NCI-H1105 treated with DMSO at 0.1 percent for 48 hours (cell line): ENCODE measurements at places on chromosomes 5 and 9.

- no peak for DNase-seq
These were observed 94.7 kb downstream of the ELAVL2 start for GRCh38 chr9:23731353-23731752.

GRCh38 chr9:35814841-35815543 lies at the start of gene HINT2:
Gene HINT2 (minus strand): TSS chr9:35815042. CDS start chr9:35814979, 63 bp downstream.
- peak; percentile 98 for DNase-seq

DNA sequence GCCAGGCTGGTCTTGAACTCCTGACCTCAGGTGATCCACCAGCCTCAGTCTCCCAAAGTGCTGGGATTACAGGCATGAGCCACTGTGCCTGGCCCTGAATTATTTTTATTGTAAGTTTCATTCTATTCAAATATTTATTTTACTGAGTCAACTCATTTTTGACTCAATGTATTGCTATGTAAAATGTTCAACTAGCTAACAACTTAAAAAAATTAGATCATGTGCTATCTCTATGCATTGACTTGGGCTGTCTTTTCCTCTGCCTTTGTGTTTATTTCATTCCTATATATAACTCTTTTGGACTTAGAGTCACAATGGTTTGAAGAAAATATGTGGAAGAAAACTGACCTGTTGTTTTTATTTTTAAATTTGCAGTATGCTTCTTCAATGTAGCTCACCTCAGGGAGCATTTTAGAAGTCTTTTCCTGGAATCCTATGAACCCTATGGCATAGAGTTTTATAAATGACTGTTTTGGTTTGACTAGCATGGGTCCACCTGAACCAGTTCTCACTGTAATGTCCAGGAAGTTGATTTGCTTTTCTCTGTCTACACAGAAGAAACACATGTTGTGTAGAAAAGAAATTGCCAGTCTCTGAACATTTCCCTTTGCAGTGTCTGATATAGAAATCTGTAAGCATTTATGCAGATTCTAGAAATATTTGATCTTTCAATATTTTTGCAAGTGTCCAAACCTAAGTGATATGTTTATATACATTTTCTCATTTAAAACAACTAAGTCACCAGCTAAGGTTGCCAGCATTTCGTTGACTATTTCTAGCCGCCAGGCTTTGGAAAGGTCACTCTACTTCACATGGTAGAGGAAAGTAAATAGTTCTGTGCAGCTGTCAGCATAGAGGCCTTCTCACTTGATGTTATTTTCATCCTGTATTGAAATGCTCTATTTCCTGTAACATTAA lies 138.8 kb downstream of the PCSK1 start:
- DNase-seq: no peak

- DNase-seq: peak; percentile 12
These were observed 143.1 kb downstream of the ELAVL2 start for GRCh38 chr9:23682891-23683431.

GRCh38 chr9:108546215-108546614 lies 309.6 kb downstream of the ACTL7B start:
- DNase-seq: no peak

GRCh38 chr9:23541976-23542375 lies 284.1 kb downstream of the ELAVL2 start:
- DNase-seq: no peak

GRCh38 chr5:1435369-1435768 lies 9.9 kb downstream of the SLC6A3 start:
- DNase-seq: no peak

DNA sequence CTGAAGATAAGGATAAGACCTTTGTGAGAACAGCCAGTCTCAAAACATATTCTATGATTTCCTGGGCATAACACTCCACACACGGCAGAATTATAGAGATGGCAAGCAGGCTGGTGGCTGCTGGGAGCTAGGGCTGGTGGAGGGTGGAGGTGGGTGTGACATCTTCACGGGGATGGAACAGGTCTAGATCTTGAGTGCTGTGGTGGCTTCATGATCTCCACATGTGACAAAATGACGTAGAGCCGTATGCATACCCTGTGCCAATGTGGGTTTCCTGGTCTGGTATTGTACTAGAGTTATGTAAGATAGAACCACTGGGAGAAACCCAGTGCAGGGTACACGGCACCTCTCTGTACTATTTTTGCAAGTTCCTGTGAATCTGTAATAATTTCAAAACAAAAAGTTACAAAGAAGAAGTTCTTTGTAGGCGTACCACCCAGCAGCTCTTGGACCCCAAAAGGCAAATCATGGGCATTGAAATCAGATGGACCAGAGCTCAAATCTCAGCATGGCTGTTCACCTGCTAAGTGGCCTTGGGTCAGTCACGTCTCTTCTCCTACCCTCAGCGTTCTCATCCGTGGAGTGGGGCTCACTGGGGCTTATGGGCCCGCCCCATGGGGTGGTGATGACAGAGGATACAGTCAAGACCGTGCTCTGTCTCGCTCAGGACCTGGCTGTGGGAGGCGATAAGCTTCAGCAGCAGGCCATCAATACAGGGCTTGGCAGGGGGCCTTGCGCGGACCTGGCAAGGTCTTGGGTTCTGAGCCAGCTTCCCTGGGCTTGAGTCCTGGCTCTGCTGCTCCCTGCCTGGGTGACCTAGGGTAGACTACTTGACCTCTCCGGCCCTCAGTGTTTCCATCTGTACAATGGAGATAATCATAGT lies 74.7 kb upstream of the UNC5A start:
- DNase-seq: no peak

DNA sequence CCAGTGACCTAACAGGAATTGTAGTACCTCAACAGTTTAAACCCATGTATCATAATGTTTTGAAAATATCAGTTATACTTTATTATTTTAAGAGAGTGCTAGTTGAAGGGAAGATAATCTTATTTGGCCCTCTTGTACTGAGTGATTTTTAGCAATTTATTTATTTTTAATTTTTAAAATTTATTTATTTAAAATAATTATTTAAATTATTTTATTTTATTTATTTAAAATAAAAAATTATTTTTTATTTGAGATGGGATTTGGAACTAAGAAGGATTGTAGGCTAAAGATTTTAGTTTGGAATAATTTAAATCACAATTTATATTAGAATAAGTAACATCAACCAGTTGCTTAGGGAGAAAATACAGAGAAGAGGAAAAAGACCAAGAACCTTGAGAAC lies 54.2 kb downstream of the NAA35 start:
- no peak for DNase-seq

GRCh38 chr5:77210091-77210963 lies at the start of gene PDE8B:
Gene PDE8B (plus strand): TSS chr5:77210680. CDS start chr5:77210926, 246 bp downstream.
- peak; percentile 5 for DNase-seq

- no peak for DNase-seq
These were observed 13.4 kb upstream of the SLC25A51 start for GRCh38 chr9:37917313-37917731.

DNA sequence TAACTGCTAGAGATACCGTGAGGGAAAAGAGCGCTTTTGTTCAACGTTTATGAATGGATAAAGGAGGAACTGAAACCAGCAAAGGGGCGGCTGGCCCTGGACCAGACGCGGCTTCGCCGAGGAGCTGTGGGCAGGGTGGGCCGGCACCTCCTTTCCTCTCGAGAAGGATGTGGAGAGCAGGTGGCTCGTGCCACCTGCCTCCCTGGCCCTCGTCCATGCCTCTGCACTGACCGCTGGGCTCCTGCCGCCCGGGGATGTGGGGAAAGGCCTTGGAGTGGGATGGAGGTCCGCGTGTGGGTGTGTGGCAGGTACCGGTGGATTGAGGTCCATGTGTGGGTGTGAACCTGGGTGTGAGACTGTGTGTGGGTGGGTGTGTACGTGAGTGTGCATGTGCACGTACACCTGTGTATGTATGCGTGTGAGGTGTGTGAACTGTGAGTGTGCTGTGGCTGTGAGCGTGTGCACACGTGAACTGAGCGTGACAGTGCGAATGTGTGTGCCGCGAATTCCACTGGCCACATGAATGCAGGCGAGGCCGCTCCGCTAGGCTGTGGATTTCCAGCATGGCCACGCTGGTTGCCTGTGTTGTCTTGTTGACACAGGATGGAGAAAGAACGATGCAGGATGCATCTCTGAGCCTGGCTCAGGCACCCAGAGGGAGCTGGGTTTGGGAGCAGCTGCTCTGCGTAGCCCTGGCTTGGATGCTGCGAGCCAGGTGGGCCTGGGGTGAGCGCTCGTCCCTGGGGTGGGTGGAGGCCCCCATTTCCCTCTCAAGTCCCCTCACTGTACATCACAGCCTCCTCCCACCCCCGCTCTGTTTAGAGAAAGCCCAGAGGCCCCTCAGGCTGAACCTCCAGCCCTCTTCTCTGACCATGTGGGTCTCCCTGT lies 4.4 kb upstream of the CEP72 start:
- DNase-seq: no peak

GRCh38 chr5:119864286-119864685 lies 234.9 kb downstream of the FAM170A start:
- no peak for DNase-seq

GRCh38 chr9:17614250-17614649 lies 35.4 kb downstream of the SH3GL2 start:
- no peak for DNase-seq

- DNase-seq: no peak
These were observed 465.0 kb downstream of the BNC2 start for GRCh38 chr9:16405421-16405820.

- peak; percentile 47 for DNase-seq
These were observed 53.8 kb upstream of the CLINT1 start for GRCh38 chr5:157912621-157913325.

DNA sequence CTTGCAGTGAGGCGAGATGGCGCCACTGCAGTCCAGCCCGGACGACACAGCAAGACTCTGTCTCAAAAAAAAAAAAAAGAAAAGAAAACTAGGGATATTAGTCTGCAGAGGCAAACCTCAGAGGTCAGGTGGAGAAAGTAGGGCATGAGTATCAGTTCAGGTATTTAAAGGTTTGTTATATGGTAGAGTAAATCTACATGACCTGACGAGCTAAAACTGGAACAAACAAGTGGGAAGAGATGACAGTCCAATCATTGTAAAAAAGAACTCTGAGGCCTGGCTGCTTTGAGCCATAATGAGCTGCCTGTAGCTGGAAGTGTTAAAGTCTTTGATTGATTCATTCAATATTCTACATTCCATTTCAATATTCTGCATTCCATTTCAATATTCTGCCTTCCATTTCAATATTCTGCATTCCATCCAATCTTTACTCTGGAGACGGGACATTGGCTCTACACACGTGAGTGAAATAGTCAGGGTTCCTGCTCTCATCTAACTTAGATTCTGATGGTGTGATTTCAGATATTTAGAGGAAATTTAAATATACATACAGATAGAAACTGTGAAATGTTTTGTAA lies 28.9 kb upstream of the GRAMD2B start:
- DNase-seq: no peak

GRCh38 chr9:88802533-88802932 lies 188.7 kb upstream of the S1PR3 start:
- DNase-seq: no peak

DNA sequence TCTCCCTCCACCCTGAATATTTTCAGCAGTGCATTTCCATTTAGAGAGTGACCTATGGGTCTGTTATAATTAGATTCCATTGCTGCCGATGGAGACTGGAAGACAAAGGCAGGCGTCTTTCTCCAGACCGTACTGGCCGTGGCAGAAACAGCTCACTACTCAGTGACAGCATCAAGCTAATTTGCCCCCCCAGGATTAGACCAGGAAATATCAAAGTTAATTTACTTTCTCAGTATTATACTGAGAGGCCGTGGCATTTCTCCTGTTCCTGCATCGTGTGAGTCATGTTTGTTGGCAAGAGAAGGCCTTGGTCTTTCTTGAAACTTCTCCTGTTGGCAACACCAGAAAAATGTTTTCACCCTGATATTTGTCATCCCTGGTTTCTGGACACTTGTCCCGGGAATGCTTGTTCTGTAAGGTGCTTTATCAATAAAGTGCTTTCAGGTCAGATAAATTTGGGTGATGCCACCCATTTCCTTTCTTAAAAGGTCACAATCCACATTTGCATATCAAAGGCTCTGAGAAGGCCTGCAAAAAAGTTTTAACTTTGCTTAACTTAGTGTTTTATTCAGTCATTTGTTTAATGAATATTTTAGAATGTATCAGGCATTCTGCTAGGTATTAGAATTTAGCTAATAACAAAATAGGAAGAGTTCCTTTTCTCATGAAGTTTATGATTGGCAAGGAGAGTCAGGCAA lies 28.4 kb downstream of the SV2C start:
- no peak for DNase-seq

DNA sequence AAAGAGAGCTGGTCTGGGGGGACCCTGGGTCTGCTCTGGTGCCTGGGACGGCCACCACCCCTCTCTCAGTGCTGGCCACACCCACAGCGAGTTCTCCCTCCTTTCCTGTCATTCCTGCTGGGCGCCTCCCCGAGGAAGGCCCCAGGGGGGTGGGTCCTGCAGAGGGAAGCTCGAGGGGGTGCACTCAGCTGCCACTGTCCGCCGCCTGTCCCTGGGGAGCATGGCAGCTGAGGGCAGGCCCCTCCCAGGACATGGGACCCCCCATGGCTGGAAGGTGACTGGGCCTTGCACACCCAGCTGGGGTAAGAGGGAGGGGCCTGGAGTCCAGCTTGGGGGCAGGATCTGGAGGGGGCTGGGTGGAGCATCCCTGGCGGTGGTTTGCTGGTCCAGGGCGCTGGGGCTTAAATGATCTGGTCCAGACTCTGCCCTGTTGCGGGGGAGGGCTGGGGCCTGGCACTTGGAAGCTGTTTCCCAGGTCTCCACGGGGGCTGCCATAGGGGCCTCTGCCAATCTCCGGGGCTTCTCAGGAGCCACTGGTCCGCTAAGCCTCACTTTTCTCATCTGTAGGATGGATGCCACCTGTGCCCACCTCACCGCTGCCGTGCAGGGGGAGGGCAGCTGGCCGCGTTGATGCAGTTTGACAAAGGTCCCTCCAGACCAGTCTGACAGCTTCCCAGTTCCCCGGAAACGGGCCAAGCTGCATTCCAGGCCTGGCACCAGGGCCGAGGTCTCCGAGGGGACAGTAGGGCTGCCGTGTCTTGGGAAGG lies 6.0 kb upstream of the SLC2A6 start:
- no peak for DNase-seq

DNA sequence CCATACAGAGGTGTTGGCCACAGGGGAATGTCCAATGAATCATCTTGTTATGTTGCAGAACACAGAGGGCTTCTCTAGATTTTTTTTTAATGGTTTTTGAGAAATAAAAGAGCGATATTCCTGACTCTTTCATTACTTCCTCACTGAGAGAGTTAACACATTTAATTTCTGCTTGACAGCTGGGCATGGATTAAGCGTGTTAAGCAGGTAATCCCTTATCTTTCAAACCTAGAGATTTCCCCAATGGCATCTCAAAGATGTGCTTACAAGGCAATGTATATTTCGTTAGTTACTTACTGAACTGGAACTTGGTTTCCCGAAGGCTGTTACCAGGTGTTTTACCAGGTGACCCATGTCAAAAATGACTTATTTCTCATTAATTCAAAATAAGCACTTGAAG lies 21.8 kb upstream of the ADCY2 start:
- no peak for DNase-seq

- DNase-seq: no peak
These were observed 30.7 kb downstream of the TRPM6 start for GRCh38 chr9:74856989-74857388.

- no peak for DNase-seq
These were observed 8.7 kb downstream of the FAM193B start for GRCh38 chr5:177545487-177546257.

DNA sequence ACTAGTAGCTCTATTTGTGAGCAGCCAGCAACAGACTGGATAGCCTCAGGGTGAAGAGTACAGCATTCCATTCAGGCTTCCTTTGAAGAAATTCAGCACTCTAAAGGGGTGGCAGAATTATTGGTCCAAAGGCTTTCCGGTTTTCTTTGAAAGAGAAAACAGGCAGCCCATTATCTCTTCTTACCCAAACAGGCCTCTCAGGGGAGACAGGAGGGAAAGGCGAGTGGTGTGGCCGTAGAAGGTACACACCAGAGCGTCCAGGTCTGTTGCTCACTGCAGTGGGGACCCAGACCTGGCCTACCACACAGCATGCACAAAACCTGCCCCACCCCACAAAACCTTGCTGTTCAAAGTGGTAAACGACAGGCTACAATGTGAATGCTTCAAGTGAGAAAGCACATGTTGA lies 83.3 kb downstream of the ZNF608 start:
- no peak for DNase-seq
